ENCODE measurements at places on chromosomes 6 and 20. TPM values are rescaled to one million over a fixed set of nuclear protein-coding genes. Genes with fewer than 3 reads are reported as not detected.

DOK5 gene
- 0.23 TPM for total RNA-seq

PGK2 gene
- not detected for total RNA-seq

GRCh38 chr6:12546410-12547002, 170.1 kb upstream of the PHACTR1 start:
- DNase-seq = no peak

- DNase-seq = no peak
These were observed 35.1 kb upstream of the IRAK1BP1 start for GRCh38 chr6:78832091-78832808.

STK35 gene
- total RNA-seq = 18.4 TPM

- DNase-seq = peak; percentile 98
These were observed 118.1 kb downstream of the CEBPB start for GRCh38 chr20:50308513-50309279.

DNA sequence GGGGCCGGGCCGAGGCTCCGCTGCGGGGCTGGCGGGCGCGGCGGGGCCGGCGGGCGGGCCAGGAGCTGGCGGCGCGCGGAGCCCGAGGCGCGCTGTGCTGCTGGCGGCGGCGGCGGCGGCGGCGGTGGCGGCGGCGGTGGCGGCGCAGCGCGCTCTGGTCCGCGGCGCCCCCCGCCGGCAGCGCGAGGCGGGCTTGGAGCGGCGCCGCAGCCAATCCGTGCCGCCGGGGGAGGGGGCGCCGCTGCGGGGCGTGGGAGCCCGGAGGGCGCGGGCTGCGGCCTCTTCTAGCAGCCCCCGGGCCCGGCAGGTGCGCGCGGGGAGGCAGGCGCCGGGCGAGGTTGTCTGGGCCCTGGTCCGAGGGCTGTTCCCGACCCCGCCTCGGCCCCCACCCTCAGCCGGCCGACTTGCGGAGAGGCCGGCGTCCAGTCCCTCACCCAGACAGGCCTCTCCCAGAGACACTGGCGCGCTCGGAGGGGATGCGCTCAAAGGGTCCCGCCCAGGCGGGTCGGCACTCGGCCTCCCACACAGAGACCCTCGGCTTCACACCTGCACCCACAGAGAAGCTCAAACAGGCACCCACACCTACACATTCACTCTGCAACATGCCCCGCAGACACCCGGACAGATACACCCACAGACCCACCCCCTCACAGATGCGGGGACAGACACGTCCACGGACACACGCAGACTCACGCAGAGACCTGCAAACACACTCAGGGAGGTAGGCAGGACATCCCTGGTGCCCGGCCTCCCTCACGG, at the start of gene RIMS4:
RIMS4 (minus strand) TSS at position 156 of the 759 bp plus-strand sequence. CDS start 275 bp downstream, outside the sequence.
- DNase-seq = no peak

DNA sequence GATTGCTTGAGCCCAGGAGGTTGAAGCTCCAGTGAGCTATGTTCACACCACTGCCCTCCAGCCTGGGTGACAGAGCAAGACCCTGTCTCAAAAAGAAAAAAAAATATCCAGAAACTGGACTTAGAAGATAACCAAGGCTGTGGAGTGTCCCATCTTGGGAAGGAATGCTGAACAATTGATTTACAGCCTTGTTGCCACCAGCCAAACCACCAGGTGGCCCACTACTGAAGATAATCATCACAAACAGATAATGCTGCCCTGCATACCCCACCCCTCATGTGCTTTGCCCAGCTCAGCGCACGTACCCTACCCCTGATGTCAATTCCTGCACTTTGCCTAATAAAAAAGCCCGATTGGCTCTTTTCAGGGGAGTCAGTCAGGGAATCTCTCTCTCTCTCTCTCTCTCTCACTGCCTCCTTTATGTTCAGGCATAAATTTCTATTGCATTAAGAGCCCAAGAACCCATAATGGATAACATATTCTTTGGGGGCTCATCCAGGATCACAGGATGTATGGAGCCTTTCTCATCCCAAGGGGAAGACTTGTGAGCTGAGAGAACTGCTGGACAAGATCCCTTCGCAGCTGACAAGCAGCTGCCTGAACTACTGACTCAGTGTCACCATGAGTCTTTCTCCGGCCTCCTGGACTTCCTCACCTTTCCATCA, 166.4 kb downstream of the CD24 start:
- DNase-seq = no peak

ERVFRD-1 gene
- total RNA-seq = not detected

SNAI1 gene
- 3.7 TPM for total RNA-seq

- DNase-seq = no peak
These were observed 1.0 kb upstream of the SPATA2 start for GRCh38 chr20:49916146-49917002.

GRCh38 chr20:12762725-12763124, 246.0 kb upstream of the SPTLC3 start:
- DNase-seq = no peak

DNA sequence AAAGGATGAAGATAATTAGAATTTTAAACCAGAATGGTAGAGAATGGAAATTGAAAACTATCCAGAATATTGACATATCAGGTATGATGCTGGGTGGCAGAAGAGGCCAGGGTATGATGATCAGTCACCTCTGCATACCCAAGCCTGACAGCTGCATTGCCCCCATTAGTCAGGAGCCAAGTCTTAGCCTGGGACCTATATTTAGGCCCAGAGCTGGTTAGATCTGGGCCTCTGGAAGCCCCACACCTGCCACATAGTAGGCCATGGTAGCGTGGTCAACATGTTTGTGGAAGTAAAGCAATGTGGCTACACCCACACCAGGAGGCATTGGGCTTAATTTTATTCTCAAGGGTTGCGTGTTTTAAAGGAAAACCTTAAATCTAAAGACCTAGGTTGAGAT, 32.1 kb upstream of the CALHM6 start:
- no peak for DNase-seq

BLTP3A gene
- 9.0 TPM for total RNA-seq

DNA sequence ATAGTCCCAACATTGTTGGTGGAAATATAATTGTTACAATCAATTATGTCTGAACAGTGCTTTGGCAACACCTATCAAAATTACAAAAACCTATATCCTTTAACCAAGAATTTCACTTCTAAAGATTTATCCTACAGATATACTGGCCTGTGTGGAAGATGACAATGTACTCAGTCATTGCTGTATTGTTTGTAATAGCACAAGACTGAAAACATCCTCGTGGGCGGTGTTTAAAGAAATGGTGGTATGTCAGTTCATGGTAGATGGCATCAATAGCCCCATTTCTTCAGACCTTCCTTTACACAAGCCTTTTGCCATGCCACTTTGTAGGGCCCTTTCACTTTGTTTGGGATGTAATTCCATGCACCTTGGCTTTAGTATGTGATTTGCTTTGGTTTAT, 9.8 kb upstream of the TPBG start:
- DNase-seq = no peak

DNA sequence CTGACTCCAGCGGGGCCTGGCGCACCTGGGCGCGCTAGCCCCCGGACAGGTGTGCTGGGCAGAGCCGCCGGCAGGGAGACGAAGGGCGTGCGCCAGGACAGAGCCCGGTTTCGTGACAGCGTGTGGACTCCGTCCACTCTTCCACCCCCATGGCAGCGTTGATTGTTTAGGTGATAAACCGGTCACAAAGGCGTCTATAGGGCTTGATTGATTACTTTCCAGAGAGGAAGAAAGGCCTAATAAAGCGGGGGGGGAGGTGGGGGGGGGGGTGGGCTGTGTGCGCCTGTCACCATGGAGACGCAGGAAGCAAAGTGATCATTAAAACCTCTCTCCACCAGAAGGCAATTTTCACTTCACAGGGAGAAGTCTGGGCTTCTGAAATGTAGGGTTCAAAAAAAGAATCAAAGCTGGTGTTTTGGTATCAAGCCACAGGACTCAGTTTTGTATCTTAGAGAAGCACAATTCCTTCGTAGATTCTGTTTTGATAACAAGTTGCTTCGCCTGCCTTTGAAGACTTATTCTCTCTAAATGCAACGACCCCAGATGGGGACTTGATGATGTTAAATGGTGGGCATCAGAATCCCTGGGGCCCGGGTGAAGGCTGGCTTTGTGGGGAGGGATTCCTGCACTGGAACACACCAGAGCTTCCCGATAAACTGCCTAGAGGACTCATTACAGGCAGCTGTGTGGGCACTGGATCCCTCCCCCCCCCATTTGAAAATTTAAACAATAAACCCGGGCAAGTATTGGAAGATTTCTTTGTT, 1.4 kb downstream of the PHACTR3 start:
- DNase-seq = no peak

DNA sequence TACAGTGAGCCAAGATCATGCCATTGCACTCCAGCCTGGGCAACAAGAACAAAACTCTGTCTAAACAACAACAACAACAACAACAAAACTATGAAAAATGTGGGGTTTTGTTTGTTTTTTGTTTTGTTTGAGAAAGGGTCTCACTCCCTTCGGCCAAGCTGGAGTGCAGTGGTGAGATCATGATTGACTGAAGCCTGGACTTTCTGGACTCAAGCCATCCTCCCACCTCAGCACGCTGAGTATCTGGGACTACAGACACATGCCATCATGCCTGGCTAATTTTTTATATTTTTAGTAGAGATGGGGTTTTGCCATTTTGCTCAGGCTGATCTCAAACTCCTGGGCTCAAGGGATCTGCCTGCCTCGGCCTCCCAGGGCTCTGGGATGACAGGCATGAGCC, 2.8 kb upstream of the MYLIP start:
- no peak for DNase-seq

- DNase-seq = no peak
These were observed 733 bp downstream of the ZBTB22 start for GRCh38 chr6:33316603-33317418.

GRCh38 chr20:44979090-44979621, 12.8 kb downstream of the STK4 start:
- DNase-seq = no peak

DNA sequence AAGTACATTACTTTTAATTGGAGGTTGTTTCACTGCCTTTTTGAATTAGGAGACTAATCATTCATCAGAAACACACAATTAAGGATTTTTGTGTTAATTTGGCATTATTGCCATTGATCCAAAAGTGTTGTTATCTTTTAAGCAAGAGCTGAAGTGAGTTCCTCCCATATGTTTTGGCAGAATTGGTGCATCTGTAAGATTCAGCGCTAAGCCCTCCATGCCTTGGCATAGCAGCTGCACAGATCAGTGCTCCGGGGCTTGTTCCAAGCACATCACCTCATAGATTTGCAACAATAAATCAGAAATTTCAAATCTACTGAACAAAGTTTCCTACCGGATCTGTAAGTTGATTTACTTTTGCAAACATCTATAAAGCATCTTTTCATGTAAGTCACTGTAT, 106.8 kb upstream of the PHACTR1 start:
- DNase-seq = no peak

- DNase-seq = no peak
These were observed 44.2 kb upstream of the MAP3K7 start for GRCh38 chr6:90631046-90631445.

DNA sequence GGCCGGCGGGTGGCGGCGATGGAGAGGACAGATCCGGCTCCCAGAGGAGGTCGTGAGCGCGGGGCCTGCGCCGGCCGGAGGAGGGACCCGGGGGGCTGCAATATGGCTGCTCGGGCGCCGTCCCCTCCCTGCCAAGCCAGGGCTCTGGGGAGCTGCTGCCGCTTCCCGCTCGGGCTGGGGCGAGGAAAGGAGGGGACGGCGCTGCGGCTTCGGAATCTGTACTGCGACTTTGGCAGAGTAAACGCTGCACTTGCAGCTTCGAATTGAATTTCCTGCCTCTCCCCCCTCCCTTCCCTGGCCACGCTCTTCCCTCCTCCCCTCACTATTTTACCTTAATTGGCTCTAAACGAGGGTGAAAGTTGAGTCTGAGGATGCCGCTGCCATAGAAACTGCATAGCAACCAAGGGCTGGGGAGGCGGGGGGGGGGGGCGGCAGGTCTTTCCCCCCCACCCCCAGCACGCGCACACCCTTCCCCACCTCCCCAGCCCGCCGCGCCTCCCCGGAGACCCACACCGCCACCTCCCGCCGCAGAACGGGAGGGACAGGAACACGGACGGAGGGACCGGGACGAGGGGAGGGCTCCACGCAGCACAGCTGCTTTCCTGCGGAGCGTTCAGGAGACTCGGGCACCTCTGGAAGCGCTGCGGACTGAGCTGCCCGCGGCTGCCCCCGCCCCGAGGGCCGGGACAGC, 93.9 kb downstream of the RNASET2 start:
- DNase-seq = no peak

CD24 gene
- 166 TPM for total RNA-seq

DNA sequence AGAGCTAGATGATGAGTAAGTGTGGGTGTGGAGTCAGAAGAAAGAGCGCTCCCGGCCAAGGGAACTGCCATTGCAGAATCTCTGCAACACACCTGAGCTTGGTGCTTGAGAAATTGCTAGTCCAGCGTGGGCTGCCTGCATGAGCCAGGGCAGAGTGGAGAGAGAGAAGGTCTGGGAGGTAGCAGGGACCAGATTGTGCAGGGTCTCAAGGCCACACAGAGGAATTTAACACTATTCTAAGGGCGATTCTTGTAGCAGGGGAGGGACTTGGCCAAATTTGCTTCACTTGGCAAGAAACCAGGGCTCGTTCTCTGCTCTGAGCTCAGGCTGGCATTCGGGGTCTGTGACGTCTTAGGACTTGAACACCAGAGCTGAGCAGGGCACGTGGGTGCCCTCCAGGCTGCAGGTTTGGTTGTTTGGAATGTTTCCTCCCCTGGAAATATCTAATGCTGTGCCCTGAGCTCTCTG, 53.5 kb downstream of the BCAS4 start:
- DNase-seq = peak; percentile 42

- DNase-seq = no peak
These were observed 175.0 kb downstream of the HAO1 start for GRCh38 chr20:7765221-7765620.

DNA sequence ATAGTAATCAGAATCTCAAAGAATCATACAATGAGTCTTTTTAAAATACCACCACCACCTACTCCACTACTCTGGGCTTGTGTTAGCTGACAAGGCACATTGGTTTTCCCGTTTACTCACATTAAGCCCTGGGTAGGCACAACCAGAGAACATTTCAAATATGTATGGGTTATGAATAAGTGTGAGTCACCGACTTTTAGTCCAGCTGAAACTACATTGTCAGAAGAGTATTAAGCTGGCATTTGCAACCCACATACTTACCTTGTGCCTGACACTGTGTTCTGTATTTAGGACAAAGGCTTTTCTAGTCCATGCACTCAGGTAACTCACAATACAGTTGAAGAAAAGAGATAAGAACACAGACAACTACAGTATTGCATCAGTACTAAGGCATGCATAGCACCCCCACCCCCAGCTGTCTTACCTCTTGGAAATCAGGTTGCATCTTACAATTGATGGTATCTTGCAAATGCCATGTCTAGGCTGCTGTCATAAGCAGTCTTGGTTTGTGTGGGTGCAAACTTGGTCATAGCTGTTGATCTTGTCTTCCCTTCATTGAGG, 40.3 kb upstream of the AHI1 start:
- no peak for DNase-seq

NNAT gene
- total RNA-seq = 1.3 TPM

All from lower leg skin (tissue), 4 donors.